ENCODE measurements at places on chromosomes 16 and 17.

DNA sequence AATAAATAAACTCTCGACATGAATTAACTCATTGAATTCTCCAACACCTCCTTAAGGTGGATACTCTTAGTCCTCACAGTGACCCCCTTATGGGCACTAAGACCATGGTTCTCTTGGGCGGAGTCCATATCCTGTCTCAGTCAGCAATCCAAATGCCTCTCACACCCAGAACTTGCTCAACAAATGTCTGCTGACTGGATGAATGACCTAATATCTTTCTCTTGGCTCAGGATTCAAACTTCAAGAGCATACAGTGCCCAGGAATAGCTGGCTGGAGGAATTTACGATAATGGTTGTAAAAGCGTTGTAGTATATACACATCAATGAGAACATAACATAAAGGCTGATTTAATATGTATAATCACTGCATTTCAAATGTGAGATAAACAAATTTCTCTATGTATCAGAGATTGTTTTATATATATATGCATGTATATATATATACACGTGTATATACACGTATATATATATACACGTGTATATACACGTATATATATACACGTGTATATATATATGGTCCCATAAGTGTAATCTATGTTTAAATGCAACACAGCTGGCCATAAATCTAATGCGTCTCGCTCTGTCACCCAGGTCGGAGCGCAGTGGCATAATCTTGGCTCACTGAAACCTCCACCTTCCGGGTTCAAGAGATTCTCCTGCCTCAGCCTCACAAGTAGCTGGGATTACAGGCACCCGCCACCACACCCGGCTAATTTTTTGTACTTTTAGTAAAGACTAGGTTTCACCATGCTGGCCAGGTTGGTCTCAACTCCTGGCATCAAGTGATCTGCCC lies 6.5 kb upstream of the UBB start:
- no peak for DNase-seq

DNA sequence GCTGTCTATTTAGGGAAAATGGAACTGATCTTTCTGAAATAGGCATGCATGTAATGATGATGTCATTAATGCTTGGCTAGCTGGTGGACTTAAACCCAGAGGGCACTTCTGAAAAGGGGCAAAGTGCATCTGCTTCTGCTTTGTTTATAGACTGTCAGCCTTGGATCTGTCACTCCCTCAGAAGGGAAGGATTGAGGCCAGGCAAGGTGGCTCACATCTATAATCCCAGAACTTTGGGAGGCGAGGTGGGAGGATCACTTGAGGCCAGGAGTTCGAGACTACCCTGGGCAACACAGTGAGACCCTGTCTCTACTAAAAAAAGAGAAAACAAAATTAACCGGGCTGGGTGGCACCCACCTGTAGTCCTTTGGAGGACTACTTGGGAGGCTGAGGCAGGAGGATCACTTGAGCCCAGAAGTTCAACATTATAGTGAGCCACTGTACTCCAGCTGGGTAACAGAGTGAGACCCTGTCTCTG lies 185.5 kb downstream of the WWOX start:
- no peak for DNase-seq

GRCh38 chr17:56891751-56892150 lies 22.1 kb downstream of the TRIM25 start:
- peak; percentile 64 for DNase-seq

GRCh38 chr17:48060249-48060648 lies 12.1 kb downstream of the NFE2L1 start:
- no peak for DNase-seq

- no peak for DNase-seq
Measured at GRCh38 chr17:65678546-65678945, 117.1 kb upstream of the AXIN2 start.

DNA sequence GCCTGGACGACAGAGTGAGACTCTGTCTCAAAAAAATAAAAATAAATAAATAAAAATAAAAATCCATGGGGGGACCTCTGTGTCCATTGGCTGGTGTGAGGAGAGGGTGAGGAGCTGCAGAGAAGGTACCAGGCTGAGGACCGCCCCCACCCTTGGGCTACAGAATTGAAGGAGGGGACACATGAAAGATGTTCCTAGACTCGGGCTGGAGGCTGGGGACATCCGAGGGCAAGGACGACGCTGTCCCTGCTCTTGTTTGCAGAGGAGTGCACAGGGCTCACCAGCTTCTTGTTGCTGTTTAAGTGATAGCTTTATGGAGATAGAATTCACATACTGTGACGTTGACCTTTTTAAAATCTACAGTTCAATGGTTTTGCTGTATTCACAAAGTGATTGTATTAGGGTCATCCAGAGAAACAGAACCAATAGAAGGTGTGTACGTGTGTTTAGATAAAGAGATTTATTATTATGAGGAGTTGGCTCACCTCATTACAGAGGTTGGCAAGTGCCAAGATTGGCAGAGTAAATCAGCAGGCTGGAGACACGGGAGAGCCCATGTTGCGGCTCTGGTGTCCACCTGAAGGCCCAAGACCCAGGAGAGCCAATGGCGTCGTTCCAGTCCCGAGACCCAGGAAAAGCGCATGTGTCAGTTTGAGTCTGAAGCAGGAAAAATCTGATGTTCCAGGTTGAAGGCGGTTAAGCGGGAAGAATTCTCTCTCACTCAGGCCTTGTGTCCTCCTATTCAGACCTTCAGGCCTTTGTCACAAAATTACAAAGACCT lies 320.7 kb downstream of the SEC14L1 start:
- DNase-seq = no peak

GRCh38 chr17:72962106-72962505 lies 130.4 kb downstream of the SLC39A11 start:
- DNase-seq = no peak

- DNase-seq = no peak
Measured at GRCh38 chr16:11099672-11100205, 155.4 kb downstream of the CLEC16A start.

Data from psoas muscle (tissue), 8 donors.